Foreskin keratinocyte (primary cell): ENCODE measurements at places on chromosomes 12 and 14.

- DNase-seq = no peak
These were observed 676.5 kb downstream of the DIO2 start for GRCh38 chr14:79534703-79535353.

DNA sequence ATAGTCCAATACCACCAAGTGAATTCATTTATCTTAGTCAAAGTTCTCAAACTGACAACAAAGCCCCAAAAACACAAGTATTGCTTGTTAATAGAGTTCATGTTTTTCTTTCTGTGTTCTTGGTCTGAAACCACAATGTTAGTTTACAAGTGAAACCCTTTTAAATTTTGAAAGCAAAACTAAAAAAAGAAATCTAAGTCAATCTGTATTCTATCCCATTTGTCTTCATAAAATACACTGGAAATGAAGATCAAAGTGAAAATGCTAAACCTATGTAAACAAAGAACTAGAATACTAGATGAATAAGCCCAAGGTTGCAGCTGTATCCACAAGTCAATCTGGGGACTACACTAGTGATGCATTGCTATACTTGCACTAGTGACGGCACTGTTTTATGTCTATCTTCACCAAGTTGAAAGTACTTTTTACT lies 10.4 kb downstream of the MAP4K5 start:
- DNase-seq = no peak

DNA sequence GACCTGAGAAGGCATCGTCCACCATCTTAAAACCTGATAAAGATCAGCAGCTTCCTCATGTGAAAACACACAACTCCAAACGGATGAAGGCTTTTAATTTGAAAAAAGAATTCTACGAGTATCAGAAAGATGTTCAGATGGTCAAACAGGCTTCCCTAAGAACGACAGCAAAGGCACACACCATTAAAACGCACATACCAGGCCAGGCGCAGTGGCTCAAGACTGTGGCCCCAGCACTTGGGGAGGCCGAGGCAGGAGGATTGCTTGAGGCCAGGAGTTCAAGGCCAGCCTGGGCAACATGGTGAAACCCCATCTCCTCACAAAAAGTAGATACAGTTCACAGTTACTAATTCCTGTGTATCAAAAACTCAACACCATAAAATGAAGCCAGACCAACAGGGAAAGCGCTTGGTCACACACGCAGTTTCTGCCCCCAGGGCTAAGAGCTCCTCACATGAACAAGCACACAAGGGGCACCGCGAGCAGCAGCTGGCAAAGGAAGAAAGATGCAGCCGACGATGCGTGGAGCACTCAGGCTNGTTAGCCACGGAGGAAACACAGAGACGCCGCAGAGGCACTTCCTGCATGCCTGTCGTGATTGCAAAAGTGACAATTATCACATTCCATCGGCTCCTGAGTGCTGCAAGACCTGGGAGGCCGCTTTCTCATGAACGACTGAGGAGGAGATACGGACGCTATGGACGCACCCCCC lies 78.0 kb downstream of the NOC4L start:
- DNase-seq = peak; percentile 33

GRCh38 chr12:123948401-123948795 lies 24.2 kb downstream of the CCDC92 start:
- DNase-seq = no peak

- no peak for DNase-seq
These were observed 38.7 kb upstream of the NOVA1 start for GRCh38 chr14:26636561-26636960.

- no peak for DNase-seq
These were observed 694 bp upstream of the DIABLO start for GRCh38 chr12:122226366-122227125.

GRCh38 chr12:95116341-95116740 lies 42.9 kb upstream of the NR2C1 start:
- DNase-seq = no peak

GRCh38 chr14:59483819-59484638 lies at the start of the genes JKAMP and L3HYPDH:
Gene JKAMP, plus strand, starts transcription at chr14:59484517. Its CDS starts 73 bp downstream, at chr14:59484590.
Gene L3HYPDH, minus strand, starts transcription at chr14:59484408. Its CDS starts 92 bp downstream, at chr14:59484316.
- peak; percentile 92 for DNase-seq

DNA sequence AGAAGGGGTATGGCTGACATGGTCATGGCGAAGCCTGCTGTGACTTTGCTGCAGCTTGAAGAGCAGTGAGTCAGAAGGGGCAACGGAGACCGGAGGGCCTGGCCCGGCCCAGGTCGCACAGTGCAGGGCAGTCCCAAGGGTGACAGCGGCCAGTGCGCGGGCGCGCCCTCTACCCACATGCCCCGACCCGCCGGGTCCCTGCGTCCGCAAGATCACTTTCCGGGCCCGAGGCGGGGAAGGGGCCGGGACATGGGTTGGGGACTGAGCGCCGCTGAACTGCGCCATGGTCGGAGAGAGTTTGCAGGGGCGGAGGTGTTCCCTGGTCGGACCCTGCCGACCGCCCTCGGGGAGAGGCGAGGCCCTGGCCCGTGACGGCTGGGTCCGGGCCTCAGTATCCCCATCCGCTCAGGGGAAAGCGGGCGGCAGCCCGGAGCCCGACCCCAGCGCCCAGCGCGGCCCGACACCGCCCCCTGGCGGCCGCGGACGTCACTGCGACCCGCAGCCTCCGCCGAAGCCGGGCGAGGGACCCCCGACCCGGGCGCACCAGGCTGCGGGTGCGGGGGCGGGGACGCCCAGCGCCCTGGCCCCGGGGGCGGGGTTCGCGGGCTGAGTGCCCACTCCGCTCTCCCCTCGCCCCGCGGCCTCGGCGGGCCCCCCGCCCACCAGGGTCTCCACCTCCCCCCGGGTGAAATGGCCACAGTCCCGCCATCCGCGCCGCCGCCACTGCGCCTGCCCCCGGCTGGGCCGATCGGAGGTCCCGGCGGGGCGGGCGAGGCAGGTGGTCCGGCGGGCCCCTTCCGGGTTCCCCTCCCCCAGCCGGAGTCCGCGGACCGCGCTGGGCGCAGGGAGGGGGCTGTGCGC lies 7.2 kb upstream of the ANKRD9 start:
- no peak for DNase-seq

DNA sequence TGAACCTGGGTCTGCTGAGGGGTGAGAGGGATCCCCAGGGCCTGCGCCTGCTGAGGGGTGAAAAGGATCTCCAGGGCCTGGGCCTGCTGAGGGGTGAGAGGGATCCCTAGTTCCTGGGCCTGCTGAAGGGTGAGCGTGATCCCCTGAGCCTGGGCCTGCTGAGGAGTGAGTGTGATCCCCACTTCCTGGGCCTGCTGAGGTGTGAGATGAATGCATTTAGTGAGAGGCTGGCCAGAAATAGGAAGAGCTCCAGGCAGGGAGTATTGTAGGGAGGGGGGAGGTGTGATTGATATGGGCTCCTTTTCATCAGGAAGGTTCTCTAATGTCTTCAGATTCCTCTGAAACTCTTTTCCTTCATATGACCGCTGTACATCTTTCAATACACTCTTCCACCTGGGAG lies 43.0 kb downstream of the FAM186A start:
- no peak for DNase-seq

DNA sequence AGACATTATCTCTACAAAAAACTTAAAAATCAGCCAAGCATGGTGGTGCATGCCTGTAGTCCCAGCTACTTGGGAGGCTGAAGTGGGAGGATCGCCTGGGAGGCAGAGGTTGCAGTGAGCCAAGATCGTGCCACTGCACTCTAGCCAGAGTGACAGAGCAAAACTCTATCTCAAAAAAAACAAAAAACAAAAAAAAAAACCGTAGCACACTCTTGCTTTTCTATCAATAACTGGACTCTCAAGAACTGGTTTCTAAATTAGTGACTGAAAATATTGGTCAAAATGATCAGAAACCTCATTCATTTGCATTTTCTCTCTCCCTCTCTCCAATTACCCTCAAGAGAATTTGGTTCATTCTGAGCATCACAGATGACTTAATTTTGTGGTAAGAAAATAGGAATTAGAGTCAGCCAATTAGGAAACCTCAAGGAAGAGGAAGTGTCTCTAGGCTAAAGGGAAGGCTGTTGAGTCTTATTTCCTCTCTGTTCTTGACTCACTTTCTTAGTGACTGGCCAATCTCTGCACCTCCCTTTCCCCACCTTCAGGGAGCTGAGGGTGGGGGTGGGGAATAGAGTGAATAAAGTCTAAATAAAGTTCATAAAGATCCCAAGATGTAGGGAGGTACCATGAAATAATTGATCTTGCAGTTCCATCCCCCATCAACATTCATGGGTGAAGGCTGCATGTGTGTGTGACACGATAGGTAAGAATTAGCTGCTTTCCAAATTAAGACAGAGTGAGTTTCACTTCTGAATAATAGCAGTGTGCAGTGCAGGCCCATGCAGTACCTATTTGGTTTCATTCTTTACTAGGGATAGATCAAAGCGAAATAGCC lies 6.8 kb upstream of the PSMA6 start:
- peak; percentile 34 for DNase-seq

DNA sequence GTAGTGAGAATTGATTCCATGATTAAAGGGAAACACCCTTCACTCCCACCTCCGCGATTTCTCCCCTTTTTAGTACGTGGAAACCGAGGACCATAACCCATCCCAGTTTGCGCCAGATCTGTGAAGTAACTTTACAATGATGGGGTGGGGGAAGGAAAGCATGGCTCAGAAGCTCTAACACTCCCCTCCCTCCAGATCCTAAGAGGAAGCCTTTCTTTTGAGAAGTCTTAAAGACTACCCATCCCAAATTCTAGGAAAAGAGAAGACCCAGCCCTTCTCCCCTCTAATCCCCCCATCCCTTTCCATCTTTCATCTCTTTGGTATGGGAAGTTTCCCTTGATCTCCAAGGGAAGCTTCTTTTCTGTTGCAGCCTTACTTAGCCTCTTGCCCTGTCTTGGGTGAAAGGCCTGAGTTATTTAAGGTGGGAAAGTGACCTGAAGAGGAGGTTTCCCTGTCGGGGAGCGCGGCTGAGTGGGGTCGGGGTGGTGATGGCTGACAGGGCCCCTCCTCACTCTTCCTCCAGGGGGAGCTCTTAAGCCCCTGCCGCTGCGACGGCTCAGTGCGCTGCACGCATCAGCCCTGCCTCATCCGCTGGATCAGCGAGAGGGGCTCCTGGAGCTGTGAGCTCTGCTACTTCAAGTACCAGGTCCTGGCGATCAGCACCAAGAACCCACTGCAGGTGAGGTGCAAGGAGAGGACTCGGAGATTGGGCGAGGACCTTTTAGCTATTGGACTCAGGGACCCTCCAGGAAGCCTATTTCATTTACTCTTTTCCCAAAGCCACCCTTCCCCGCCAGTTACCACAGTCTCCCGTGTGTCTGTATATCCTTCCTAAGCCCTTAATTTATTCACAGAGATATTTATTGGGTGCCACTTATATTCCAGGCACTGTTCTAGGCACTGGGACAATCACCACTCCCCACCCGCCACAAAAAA lies 1.8 kb downstream of the MARCHF9 start:
- DNase-seq = no peak

GRCh38 chr12:50551866-50552265 lies 47.1 kb downstream of the DIP2B start:
- DNase-seq = peak; percentile 54
